Stimulated activated CD8-positive, alpha-beta memory T cell treated with anti-CD3 and anti-CD28 coated beads, Interleukin-7, amount 100 ng/mL, for 1 hour (primary cell): ENCODE measurements at places on chromosomes 13 and 19.

DNA sequence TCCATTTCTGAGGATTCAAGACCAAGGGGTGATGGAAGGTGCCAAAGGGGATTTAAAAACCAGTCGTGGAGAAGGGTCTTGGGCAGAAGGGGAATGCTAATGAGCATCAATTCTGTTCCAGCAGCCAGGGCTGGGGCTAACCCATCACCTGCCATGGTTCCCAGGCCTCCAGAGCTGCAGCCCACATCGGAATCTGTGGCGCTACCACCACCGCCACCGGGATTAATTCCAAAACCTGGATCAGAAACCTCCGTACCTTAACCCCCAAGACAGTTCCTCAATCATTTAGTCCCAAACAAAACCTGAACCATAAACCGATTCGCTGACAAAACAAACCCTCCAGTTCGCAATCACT, 583 bp downstream of the ZNF615 start:
- no peak for DNase-seq

GRCh38 chr19:39515551-39516191, 732 bp downstream of the SELENOV start:
- DNase-seq: no peak

GRCh38 chr13:37342205-37342604, 236.7 kb upstream of the CSNK1A1L start:
- DNase-seq: no peak

DNA sequence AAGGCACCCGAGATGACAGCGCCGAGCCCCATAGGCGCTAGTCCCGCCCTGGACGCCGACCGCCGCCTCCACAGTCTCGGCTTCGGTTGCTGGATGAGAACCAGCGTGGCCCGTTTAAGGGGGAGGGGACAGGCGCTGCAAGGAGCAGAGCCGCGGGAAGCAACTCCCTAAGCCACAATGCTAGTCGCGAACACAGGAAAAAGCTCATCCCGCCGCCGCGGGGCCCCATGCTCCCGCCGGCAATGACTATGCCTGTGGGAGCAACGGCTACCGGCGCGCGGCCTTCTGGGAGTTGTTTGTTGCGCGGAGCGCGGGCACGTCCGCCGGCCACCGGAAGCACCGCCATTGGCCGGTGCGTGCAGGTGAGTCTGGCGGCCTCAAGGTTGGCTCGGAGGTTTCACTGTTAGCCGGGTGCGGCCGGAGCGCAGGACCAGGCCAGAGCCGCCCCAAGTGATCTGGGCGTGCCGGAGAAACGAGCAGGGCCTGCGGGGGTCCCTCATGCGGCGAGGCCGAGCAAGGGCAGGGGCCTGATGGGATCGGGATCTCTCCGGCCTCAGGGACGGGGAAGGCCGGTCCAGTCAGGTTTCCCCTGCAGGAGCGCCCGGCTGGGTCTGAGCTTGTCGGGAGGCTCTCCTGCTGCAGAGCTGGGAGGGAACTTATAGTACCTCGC, at the start of gene ZNF544:
Gene ZNF544 (plus strand): TSS at position 330 of the 670 bp plus-strand sequence. CDS start 15,110 bp downstream, outside the sequence.
- DNase-seq: peak; percentile 30

DNA sequence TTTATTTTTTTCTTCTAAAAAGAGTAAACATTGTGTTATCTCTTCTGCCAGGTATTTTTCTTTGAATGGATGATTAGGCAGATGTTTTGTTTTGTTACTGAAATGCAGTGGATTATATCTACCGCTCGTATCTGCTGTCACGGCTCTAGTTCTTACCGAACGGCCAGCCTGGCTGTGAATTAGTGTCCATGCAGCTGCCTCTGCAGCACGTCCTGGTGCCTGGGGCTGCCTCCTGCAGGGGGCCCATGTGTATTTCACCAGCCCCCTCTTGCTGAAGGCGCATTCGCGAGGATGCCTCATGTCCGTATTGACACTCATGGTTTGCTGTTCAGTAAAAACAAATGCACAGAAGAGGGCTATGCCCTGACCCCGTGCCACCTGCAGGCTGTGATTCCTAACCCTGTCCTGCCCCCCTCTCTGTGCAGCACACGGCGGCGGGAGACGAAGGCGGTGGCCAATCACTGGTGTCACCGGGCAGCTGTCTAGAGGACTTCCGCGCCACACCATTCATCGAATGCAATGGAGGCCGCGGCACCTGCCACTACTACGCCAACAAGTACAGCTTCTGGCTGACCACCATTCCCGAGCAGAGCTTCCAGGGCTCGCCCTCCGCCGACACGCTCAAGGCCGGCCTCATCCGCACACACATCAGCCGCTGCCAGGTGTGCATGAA, 49.9 kb downstream of the RAB20 start:
- DNase-seq: no peak

DNA sequence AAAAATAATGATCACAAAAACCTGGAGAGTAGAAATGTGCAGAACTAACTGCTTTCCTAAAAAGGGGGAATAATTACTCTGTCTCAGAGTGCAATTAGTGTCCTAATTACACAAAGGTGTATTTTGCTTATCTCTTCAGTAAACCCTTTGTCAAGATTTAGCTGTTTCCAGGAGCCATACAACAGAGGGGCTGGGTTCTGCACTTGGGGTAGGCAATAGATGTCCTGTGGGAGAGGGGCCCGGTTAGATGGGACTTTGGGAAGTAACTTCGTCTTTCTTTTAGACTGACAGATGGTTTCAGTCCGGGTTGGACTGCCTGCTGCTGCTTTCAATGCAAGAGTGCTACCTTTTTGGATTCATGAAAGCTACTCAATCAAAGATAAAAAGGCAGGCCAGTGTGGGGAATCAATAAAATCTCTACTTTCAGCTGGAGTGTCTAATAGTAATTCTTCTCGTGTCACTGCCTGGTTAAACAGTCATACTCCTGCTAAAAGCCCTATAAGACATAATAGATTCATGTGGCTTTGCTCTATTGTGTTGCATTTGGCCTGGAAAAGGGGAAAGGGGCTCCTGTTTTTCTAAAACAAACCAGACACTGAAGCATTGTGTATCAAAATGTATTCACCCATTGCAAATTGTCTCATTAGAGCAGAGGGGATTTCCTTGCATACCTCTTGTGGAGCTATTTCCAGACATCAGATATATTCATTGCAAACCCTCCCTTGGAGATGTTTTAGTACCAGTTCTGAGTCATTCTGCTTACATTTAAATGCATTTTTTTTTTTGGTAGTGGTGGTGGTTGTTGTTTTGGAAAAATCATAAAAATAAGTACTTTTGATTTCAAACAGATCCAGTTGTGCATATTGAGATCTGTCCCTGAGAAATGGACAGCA, 83.3 kb upstream of the PCDH8 start:
- no peak for DNase-seq

DNA sequence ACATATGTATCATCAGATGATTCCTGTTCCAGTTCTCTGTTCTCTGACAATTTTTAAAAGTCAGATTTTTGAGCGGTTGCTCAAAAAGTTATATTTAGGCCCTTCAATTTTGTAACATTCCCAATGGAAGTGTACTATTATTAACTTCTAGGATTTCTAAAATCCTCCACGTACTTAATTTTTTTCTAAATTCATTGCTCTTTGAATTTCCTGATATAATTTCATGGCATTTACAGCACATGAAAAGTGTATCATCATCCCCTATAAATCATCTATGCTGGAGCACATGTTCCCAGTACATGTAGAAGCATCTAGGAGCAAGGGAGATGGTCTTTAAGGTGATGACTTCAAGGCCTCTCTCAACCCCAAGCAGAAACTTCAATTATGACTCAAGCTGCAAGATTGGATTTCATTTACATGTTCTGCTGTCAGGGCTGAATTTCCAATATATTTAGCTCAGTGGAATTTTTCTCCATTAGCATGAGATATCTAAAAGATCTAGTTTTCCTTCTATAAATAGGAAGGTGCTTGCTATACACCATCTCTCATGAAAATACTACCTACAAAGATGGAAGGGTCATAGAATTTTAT, 392.8 kb upstream of the MIR17HG start:
- no peak for DNase-seq

DNA sequence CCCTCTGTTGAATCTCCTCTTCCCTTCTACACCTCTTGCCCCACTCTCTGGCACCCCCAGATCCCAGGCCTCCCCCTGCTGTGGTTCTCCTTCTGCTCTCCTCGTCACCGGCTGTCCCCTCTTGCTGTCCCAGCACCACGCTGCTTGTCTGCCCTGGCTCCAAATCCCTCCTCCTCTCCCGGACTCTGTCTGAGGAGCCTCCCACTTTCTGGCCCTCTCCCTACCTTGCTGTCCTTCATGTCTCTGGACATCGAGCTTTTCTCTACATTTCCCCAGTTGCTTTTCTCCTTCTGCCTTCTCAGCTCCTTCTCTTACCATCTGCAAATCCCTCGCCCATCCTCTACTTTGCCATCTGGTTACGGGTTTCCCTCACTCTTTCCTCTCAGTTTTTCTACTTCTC, 1.2 kb downstream of the ZNF347 start:
- DNase-seq: no peak

DNA sequence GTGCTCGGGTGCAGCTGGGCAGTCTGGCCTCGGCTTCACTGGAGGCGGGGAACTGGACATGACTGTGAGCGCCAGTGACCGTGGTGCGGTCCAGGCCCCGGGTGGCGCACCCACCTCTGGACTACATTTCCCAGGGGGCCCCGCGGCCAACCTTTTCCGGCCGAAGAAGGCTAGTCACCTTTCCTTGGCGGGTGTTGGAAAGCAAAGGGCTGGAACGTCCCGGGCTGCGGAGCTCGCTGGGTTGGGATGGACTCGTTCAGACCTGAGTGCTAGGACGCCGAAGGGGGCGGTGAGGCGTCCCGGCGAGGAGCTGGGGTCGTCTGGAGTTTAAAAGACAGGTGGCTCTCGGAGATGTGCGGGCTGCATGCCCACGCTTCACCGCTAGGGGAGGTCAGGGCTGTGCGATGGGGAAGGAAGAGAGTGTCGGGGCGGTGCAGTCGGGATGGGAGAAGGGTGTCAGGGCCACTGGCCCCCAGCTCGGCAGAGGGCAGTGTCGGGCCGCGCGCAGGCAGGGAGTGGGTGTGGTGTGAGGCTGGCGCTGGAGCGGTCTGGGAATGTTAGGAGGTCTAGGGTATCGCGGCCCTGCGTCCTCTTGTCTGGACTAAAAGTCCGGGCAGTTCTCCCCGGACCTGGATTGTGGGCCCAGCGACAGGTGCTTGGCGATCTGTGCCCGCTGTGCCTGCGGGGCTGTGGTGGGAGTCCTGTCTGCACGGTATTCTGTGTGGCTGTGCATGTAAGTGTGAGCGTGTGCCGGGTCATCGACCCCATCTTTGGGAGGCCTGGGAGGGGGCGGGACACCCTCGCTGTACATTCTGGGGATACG, 57.1 kb downstream of the ZNF568 start:
- peak; percentile 36 for DNase-seq
